Activated CD8-positive, alpha-beta memory T cell treated with anti-CD3 and anti-CD28 coated beads, Interleukin-2, amount 10 ng/mL, durations not matched to agents 7 days and 5 days (primary cell): ENCODE measurements at places on chromosomes 7 and 10. TPM values are rescaled to one million over a fixed set of nuclear protein-coding genes. Genes with fewer than 3 reads are reported as not detected.

GRCh38 chr10:17181110-17181509 lies 20.4 kb downstream of the TRDMT1 start:
- no peak overlapping the region for H3K4me3 ChIP-seq
- DNase-seq: no peak
- no peaks in the 10 kb centered on the region for H3K4me1 ChIP-seq
- peaks cover 3% of the 10 kb centered on the region for H3K36me3 ChIP-seq

Gene SLC25A40
- total RNA-seq: 48.7 TPM

- no peak overlapping the region for H3K4me3 ChIP-seq
- H3K27ac ChIP-seq: no peak overlapping the region
- H3K4me1 ChIP-seq: peaks cover 9% of the 10 kb centered on the region
Measured at GRCh38 chr7:41940760-41941343, 238.0 kb upstream of the INHBA start.

DNA sequence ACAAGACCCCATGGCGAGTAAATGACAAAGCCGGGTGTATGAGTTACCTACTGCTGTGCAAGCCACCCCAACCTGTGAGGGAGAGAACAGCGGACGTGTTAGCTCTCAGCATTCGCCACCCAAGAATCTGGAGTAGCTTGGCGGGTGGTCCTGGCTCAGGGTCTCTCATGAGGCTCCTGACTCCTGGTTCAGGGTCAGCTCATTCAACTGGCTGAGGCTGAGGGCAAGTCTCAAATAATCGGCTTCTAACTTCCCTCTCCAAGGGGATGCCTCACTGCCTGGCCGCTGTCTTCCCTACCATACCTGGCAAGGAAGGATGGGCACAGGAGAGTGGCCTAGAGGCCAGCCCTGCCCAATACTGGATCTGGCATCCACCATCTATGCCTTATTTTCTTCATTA lies 94.2 kb downstream of the HTR5A start:
- peaks cover 18% of the 10 kb centered on the region for H3K4me1 ChIP-seq
- H3K27ac ChIP-seq: no peak overlapping the region
- no peaks in the 10 kb centered on the region for H3K36me3 ChIP-seq
- peaks cover 45% of the 10 kb centered on the region for H3K27me3 ChIP-seq
- no peak overlapping the region for H3K4me3 ChIP-seq
- DNase-seq: peak; percentile 33

Gene ZNF804B
- total RNA-seq: not detected

DNA sequence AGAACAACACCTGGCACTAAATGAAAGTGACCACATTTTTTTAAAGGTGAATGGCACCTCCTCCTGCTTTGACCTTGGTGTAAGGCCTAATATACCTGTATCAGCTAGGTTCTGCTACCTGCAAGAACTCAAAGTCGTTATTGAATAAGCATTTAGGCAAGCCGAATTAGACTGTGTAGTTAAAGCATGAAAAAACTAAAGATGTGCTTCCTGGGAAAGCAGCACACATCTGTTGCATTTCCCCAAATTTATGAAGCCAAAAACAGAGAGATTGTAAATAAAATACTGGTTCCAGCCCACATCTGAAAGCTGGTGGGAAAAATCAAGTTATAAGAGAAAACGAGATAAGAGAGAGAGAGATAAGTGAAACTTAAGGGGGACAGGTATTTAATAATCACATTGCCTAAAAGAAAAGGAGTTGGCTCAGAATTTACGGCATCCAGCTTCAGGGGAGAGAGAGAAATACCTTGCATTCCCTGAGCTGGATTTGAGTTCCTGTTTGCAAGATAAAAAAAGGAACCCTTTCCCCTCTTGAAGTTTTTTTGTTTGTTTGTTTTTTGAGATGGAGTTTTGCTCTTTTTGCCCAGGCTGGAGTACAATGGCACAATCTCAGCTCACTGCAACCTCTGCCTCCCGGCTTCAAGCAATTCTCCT lies 1.8 kb upstream of the XPNPEP1 start:
- H3K36me3 ChIP-seq: peaks cover 13% of the 10 kb centered on the region
- DNase-seq: no peak
- peaks cover 37% of the 10 kb centered on the region for H3K4me1 ChIP-seq
- no peak overlapping the region for H3K4me3 ChIP-seq
- no peak overlapping the region for H3K27ac ChIP-seq

Gene OR9A2
- not detected for total RNA-seq

Gene WBP1L
- total RNA-seq: 24.6 TPM

Gene ZNF365
- not detected for total RNA-seq

GRCh38 chr10:20713420-20713819 lies 183.7 kb downstream of the NEBL start:
- H3K27ac ChIP-seq: no peak overlapping the region
- H3K4me3 ChIP-seq: no peak overlapping the region
- no peaks in the 10 kb centered on the region for H3K36me3 ChIP-seq
- no peaks in the 10 kb centered on the region for H3K4me1 ChIP-seq
- DNase-seq: no peak
- no peaks in the 10 kb centered on the region for H3K27me3 ChIP-seq
